ENCODE measurements at places on chromosomes 3 and 15. TPM values are rescaled to one million over a fixed set of nuclear protein-coding genes. Genes with fewer than 3 reads are reported as not detected.

DNA sequence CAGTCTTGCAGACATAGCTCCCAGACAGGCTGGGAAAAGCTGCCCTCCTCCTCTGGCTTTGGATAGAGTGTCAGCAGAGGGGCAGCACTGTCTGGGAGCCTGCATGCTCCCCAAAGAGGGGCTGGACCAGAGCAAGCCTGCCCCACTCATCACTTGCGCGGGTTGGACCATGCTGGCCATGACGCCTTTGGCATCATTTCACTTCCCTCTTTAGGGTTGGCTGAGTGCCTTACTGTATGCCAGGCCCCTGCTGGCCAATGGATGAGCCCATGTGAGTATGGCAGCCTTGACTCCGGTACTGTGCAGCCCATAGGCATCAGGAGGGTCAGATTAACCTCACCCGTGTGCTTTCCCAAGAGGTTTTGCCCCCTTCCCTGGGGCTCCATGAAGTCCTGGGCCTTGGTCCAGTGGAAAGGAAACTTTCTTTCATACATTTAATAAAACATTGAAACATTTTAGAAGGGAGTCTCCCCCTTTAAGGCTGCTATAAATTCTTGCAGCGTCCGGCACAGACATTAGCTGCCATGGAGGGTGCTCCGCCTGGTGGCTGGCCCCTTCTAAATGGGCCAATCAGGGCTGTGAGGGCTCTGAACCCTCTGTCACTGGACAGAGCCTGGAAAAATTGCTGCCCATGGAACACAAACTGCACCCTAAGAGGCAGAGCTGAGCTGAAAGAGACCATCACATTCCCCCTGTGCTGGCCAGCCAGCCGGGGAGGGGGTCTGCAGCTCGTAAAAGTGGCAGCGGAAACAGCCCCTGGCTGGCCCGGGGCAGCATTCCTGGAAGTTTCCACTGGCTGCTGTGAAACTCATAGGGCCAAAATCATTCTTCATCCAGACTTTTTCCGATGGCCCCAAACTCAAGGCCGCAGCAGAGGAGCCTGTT lies 20.8 kb upstream of the DUSP7 start:
- DNase-seq = no peak

GRCh38 chr3:13491206-13491974 lies 11.3 kb downstream of the HDAC11 start:
- no peak for DNase-seq

- DNase-seq = no peak
These were observed 29.5 kb downstream of the HES1 start for GRCh38 chr3:194165271-194166018.

DNA sequence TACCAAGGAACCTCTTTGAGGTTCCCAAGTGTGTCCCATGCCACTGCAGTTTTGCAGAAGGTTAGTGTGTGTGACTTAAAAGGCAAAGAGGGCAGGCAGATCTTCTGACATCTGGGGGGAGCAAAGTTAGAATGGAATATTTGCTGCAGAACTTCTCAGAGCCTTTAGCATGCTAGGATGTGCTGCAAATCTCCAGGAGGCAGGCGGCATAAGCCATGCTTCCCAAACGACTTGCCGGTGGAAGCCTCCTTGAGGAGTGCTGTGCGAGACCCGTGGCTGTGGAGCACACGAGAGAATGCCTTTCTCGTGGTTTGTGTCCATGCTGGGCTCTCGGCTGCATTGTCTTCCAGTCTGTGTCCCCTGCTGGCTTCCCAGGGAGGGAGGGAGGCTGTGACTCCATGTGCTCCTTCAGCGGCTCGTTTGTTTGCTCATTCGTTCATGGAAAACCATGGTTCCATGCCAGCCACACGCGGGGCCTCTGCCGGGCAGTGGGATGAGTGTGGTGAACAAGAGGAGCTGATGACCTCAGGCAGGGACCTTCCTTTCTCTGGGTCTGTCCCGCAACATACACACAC lies 13.8 kb downstream of the HDAC11 start:
- no peak for DNase-seq

DNA sequence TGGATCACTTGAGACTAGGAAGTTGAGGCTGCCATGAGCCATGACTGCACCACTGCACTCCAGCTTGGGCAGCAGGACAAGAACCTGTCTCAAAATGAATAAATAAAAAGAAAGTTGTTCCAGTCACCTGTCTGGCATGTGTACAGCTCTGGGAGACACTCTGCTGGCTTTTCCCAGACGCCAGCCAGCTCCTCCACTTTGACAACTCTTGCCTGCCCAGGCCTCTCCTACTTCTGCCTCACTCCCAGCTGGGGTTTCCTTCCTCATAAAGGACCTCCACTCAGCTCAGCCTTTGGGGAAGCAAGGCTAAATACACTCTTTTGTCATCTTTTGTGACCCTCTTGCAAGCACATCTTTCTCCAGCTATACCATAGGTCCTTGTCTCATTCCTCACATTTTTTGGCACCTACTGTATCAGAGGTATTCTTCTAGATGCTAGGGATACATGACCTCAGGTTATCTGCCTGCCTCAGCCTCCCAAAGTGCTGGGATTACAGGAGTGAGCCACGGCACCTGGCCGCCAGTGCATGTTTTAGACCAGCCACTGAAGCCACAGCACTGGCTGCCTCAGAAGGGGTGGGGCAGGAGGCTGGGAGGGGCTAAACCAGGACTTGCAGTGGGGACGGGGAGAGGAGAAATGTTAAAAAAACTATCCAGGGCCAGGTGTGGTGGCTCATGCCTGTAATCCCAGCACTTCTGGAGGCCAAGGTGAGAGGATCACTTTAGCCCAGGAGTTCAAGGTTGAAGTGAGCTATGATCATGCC lies 10.0 kb upstream of the ELP6 start:
- DNase-seq = no peak

- DNase-seq = peak; percentile 56
These were observed 555 bp downstream of the ATP11B start for GRCh38 chr3:182793663-182794454.

SPSB4 gene
- 5.5 TPM for polyA plus RNA-seq

ATP10A gene
- polyA plus RNA-seq = 0.96 TPM

VIPR1 gene
- 11.2 TPM for polyA plus RNA-seq

IL5RA gene
- 4.6 TPM for polyA plus RNA-seq

EPHB1 gene
- 3.8 TPM for polyA plus RNA-seq

ATP11B gene
- polyA plus RNA-seq = 65.4 TPM

Data from right lung (tissue), 10 donors.